Stimulated activated CD8-positive, alpha-beta memory T cell treated with anti-CD3 and anti-CD28 coated beads, Interleukin-4, amount 100 ng/mL, for 1 hour (primary cell): ENCODE measurements at places on chromosomes 16 and 17.

GRCh38 chr16:51635181-51635580 is 484.1 kb upstream of the SALL1 start:
- DNase-seq = no peak

DNA sequence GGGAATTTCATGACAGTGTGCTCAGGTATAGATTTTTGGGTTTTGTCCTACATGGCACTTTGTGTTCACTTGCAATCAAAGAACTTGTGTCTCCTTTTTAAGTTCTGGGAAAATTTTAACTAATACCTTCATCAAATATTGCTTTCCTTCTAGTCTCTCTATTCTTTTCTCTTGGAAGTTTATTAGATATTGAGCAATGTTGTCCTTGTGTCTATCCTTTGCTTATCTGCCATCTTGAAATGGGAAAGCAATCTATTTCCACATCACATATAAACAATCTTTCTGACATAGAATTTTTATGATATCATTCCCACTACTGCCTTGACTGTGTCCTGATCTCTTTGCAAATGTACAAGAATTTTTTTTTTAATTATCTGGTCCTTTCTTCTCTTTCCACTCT is 4.4 kb upstream of the ABCA9 start:
- DNase-seq = no peak

DNA sequence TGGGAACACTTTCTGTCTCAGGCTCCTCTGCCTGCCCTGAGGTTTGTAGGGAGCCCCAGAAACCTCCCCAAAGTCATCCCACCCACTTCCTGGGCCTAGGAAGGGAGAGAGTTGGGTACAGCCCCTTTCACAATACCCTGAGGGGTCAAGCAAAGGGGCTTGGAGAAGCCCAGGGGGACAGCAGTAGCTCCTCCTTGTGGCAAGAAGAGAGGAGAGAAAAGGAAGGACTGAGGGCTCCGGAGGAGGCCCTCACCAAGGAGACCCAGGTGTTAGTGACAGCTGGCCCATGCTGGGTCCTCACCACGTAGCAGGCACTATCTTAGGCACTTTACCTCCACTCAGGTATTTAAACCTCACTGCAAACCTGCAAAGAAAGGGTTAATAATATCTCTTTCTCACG is 112.8 kb downstream of the IRX5 start:
- no peak for DNase-seq

DNA sequence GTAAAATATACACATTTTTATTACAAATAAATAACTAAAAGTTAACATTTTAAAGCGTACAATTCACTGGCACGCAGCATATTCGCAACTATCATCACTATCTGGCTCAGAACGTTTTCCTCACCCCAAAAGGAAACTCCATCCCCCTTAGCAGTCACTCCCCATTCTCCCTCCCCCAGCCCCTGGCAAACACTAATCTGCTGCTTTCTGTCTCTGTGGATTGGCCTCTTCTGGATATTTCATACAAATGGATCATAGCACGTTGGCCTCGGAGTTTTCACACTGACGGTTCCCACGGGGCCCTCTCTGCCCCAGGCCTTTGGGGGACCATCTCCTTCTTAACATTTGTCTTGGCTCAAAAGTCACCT is 64.6 kb downstream of the RTN4RL1 start:
- no peak for DNase-seq

- DNase-seq = no peak
Measured at GRCh38 chr17:29655323-29655722, 32.6 kb upstream of the CORO6 start.
